Tibial artery (tissue), 4 donors: ENCODE measurements at places on chromosomes 7 and 10.
A peak's percentile ranks its signal among the peaks of the same experiment; 100 is the strongest.

DNA sequence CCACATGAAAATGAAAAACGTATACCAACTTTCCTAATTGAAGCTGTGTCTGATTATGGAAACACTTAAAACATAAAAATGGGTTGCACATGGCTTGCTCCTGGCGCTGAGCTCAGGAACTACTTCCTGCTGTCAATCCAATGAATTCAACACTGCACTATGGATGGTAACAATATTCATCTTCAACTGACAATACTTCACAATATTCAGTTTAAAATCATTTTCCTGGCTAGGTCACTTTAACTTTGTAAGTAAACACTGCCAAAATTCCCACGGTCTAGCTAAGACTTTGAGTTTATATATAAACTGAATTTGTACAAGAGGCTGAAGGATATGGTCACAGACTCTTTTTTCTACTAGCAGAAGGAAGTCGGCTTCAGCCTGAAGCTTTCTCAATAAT is 556.9 kb downstream of the TNS3 start:
- DNase-seq: no peak

- DNase-seq: no peak
Measured at GRCh38 chr7:100397315-100398081, 24.2 kb downstream of the PILRA start.

DNA sequence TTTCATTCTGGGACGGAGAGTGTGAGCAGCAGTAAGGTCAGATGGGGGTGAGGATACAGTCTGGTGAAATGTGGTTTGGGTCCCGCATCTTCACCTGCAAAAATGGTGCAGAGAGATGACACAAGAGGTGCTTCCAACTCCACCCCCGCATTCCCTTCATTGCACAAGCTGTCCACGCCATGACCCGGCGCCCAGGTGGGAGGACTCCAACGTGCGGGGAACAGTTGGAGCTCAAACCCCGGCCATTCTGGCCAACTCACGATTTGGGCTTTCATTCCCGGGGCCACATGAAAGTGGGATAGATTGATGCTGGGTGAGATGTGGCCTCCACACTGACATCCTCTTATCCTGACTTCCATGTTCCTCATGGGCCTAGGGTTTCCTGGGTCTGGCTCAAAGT is 34.6 kb upstream of the ZNF273 start:
- no peak for DNase-seq

- DNase-seq: no peak
Measured at GRCh38 chr7:144109283-144109682, at the start of gene OR2A2. Gene OR2A2, plus strand, starts transcription at chr7:144109583. Its CDS starts 0 bp downstream, at chr7:144109583.

DNA sequence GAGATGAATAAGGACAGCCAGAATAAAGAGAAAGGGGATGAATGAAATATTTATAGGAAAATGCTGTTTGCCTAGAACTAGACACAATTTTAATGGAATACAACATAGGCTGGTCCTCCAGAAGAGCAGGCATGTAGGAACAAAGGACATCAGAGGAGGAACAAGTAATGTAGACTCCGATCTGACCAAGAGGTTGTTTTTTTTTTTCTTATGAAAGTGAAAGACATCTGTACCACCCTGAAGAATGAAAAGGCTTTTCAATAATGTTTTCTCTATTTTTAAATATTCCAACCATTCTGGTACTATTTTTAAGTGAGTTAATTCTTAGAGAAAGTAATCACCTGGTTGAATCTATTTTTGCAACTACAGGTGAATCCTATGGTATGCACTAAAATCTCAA is 136.9 kb upstream of the PTN start:
- no peak for DNase-seq

- DNase-seq: no peak
Measured at GRCh38 chr7:21383227-21384220, 44.4 kb upstream of the SP4 start.

DNA sequence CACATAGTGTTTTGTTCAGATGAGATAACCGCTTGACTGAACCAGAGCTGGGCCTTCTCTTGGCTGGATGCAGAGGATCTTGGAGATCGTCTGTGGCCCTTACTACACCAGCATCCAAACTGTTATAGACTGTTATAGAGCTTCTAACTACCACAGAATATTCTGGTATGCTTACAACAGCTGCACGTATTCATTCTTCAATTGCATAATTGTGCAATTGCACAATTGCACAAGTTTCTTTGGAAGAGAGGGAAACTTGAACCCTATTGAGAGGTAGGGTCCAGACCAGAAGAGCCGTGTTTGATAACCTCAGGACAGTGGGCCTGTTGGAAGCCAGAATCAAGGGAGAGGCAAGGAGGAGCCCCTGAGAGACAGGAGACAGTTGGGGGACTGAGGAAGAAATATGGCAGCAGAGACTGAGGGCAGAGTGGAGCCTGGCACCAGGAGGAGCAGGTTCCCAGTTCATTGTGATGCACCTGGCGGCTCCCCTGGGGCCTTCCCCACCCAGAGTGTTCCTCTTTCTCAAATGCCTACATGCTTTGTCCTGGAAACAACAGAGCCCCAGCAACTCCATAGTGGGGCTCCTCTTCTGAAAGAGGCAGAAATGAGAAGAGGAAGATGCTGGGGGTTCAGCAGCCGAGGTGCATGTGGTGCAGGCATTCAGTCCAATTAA is 64.1 kb downstream of the PTPRZ1 start:
- DNase-seq: no peak

- DNase-seq: no peak
Measured at GRCh38 chr7:111531993-111532392, 30.3 kb downstream of the IMMP2L start.

DNA sequence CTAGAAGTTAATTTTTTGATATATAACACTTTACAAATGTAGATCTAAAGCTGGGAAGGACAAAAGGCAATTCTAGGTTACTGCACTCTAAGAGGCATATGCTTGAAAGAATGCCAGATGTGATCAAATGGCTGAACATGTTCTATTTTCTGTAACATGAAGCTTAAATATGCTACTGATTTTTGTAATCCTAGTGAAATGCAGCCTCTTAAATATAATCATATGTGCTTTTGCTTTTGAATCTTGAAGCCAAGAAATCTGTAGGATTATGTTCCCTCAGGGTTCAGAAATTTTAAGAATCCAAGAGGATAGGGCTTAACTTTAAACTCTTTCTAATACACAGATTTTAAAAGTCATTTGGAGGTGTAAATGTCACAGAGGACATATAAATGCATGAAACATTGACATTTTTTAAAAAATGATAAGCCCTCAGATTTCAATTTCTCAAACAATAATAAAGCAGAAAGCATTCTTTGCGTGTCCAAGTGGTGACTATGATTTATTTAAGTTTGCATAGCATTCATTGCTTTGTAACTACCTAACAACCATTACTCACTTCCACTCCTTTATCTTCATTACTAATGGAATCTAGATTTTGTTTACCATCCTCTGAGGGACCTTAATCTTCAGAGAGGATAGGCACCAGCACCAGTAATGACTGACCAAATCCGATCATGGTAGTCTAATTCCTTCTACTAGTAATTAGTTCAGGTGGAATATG is 170.4 kb downstream of the MAGI2 start:
- no peak for DNase-seq

GRCh38 chr7:116671111-116671510 is 885 bp upstream of the MET start:
- no peak for DNase-seq

GRCh38 chr10:75352650-75353049 is 48.9 kb downstream of the ZNF503 start:
- no peak for DNase-seq

GRCh38 chr10:107894516-107894915 is 730.0 kb upstream of the SORCS1 start:
- DNase-seq: no peak

DNA sequence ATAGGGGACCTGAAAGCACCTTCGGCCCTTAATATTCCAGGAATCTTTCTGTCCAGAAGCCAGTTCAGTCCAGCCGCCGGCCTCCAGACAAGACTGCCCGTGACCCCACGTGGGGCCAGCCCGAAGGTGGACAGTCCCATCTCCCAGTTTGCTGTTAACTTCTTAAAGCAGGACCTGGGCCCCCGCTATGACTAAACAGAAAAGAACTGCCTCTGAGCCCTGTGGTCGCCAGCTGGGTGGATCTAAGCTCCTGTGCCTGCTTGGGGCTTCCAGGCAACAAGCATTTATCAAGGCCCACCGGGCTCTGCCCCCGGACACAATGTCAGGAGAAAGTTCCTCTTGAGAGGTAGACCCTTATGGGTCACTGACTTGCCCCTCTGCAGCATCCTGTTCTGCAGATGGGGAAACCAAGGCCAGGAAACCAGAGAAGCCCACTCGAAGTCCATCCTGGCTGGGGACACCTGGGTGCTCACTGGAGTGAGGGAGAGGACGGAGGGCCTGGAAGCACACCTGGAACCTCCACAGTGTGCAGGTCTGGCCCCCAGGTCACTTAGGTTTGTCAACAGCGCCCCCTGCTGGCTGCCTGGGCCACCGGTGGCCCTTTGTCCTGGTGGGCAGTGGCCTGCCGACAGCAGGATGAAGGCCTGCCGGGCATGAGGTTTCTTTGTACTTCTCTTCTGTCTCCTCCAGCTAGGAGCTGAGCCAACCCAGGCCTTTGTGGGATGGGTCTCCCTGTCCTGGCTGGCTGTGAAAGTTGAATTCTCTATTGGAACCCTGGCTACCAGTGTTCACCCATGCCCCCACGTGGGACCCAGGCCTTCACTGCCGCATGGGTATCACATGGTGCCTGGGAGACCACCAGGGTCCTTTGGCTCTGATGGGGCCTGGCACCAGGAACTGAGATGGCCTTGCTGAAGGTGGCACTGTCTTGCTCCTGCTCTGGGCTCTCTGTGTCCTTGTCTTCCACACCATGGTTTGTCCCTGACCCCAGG is 128.0 kb downstream of the ZMIZ1 start:
- peak; percentile 60 for DNase-seq

GRCh38 chr10:72278668-72279393 is 5.1 kb downstream of the DDIT4 start:
- DNase-seq: no peak

DNA sequence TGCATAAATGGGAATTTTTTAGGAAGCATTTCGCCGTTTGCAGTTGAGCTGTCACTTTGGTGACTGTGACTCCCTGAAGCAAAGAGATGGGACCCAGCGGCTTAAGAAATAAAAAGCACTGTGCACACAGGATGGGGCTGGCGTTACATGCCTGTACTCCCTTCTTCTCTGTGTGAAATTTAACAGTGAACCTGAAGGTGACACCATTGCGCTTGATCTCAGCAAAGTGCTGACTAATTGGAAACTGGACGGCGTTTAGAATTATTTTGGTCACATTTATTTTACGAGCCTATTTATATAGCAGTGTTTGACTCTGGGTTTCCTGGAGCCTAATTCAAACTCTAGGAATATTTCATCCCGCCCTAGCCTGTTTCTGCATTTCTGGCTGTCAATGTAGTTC is 146.2 kb downstream of the PAXIP1 start:
- no peak for DNase-seq

GRCh38 chr7:129649128-129649690 is 37.7 kb downstream of the NRF1 start:
- DNase-seq: no peak

DNA sequence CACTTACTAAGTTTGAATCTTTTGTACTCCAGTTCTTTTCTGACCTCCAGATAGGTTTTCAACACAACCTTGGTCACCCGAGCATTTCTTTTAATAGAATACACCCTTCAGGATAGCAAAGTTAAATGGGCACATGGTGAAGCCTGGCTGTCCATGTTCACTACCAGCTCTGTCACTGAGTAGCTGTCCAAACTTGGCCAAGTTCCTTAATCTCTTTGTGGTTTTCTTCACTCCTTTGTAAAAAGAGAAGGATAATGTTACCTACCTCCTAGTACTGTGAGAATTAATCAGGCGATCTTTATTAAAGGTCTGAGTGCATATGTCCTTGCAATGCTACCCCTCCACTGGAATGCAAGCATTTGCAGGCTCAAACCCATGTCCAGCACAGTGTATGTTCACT is 128.1 kb upstream of the PTPRZ1 start:
- no peak for DNase-seq
